NCI-H1105 treated with DMSO at 0.1 percent for 48 hours (cell line): ENCODE measurements at places on chromosomes 5 and 9.

DNA sequence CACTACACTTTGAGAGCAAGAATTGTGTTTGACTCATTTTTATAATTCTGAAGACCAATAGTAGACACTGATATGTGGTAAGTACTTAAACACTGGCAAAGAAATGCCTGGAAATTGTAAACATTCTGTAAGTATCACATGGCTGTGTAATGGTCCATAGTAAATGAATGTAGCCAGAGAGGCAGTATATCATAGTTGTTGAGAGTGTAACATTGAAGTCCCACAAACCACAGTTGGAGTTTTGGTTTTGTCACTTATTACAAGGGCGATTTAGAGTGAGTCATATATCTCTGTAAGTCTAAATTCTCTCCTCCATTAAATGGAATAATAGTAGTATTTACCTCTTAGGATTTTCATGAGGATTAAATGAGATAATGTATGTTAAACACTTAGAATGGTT is 181.1 kb upstream of the MEF2C start:
- DNase-seq = no peak

- no peak for DNase-seq
Observed at GRCh38 chr9:99181621-99182020, 40.1 kb downstream of the ALG2 start.

DNA sequence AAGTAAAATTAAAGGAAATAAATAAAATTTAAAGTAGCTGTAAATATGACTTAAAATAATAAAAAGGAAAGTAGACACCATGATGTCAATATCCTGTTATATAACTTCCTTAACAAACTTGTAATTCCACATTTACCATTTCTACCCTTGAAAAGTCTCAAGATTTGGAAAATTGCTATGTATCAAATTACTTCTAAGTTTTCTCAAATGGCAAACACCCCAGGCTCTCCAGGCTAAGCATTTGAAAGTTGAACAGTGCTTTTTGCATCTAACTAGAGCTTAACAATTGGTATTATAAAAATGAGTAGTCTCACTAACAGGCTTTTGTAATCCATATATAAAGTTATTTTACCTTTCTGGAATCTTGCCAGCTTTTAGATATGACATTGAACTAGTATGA is 41.5 kb upstream of the MACIR start:
- no peak for DNase-seq

DNA sequence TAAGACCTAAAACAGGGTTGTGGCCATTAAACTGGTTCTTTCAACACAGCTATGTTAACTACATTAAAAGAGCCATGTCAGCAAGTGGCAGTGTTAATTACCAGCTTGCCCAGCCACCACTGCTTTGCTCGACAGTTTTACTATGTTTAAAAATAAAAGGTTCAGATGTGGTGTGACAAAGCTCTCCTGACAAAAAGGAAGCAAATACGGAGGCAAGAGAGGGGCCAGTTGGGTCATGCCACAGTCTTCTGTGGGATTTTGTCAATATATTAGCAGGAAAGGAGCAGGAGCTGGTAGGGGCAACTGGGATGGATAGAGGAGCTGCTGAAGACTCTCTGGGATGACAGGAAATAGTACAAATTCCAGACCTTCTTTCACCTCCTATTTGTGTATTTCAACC is 113.5 kb upstream of the PCA3 start:
- no peak for DNase-seq

DNA sequence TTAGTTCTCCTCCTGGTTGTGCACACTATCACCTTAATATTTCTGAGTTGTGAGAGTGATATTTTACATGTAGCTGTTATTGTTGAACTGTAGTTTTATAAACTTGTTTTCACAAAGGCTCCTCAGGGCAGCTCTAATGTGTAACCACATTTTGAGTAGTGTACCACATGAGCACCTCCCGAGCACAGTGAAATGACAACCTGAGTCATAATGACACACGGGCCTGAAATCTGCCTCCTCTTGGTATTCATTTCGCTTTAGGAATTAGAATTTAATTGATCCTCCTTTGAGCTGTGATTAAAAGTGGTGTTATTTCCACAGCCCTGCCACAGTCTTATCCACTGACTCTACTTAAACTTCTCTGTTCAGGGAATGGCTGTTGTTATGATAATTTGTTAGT is 7.9 kb downstream of the MTRR start:
- DNase-seq = no peak

DNA sequence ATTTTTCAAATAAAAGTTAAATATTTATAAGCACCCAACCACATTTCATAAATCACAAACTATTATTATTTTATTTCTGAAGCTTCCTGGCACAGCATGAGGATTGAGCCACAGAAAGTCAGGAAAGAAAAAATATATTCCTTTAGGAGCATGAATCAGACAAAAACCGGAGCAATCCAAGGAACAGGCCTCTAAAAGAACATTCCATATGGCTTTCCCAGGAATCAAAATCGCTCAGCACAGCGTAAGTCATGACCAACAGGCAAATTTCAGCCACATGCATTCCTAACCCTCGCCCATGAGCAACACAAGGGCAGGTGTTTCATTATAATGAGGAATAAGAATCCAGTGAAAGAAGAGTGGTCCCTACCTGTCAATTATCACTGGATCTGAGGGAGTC is 26.7 kb downstream of the EBF1 start:
- peak; percentile 19 for DNase-seq
